ENCODE measurements at places on chromosomes 1 and 21. TPM values are rescaled to one million over a fixed set of nuclear protein-coding genes. Genes with fewer than 3 reads are reported as not detected.
A peak's percentile ranks its signal among the peaks of the same experiment; 100 is the strongest.

The DPM3 gene
- 28.7 TPM for total RNA-seq

The PADI1 gene
- total RNA-seq, result not detected

GRCh38 chr1:17213148-17213781 is 8.3 kb downstream of the PADI1 start:
- no peaks in the 10 kb centered on the region for H3K27me3 ChIP-seq
- no peaks in the 10 kb centered on the region for H3K36me3 ChIP-seq
- peaks cover 16% of the 10 kb centered on the region for H3K4me1 ChIP-seq
- no peak overlapping the region for H3K4me3 ChIP-seq

DNA sequence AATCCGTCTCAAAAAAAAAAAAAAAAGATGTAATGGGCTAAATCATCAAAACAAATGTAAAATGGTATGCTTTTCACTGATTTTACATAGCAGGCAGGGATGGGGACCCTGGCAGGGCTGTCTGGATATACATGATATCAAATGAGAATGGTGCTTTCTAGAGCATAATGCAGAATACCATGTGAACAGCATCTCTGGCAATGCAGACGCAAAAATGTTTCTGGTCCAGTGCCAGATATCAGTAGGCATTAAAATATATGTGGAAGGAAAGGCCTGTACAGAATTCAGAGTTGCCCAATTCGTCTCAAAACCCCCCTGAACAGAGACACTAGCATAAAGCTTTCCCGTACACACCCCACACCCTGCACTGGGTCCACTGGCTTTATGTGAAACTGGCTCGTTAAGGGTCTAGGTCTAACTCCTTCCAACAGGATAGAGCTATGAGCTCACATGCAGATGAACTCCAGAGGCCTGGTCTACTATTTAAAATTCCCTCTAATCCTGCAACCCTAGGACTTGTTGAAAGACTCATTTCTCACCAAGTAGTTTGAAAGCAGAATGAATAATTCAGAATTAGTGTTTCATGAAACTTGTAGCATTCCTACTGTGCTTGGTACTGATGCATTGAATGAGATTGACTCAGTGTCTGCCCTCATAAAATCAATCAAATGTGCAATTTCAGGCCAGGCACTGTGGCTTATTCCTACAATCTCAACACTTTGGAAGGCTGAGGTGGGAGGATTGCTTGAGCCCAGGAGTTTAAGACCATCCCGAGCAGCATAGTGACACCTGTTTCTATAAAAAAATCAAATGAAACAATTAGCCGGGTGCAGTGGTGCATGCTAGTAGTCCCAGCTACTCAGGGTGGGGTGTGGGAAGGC is 2.6 kb upstream of the MYSM1 start:
- H3K27me3 ChIP-seq, result no peaks in the 10 kb centered on the region
- no peak overlapping the region for H3K27ac ChIP-seq
- peaks cover 24% of the 10 kb centered on the region for H3K4me1 ChIP-seq

- H3K4me3 ChIP-seq, result no peak overlapping the region
- H3K36me3 ChIP-seq, result no peaks in the 10 kb centered on the region
- peak overlapping the region; percentile 38 for H3K27ac ChIP-seq
- H3K4me1 ChIP-seq, result no peaks in the 10 kb centered on the region
These were observed 11.4 kb upstream of the SLAMF1 start for GRCh38 chr1:160658162-160658813.

GRCh38 chr1:51504806-51505525 is 14.1 kb downstream of the EPS15 start:
- H3K4me1 ChIP-seq, result peaks cover 13% of the 10 kb centered on the region
- DNase-seq, result no peak
- no peaks in the 10 kb centered on the region for H3K27me3 ChIP-seq
- H3K4me3 ChIP-seq, result no peak overlapping the region
- H3K36me3 ChIP-seq, result peaks cover 12% of the 10 kb centered on the region
